ENCODE measurements at places on chromosomes 2 and 18. TPM values are rescaled to one million over a fixed set of nuclear protein-coding genes. Genes with fewer than 3 reads are reported as not detected.

The UGT1A8 gene
- total RNA-seq = not detected

The ZCCHC2 gene
- 8.9 TPM for total RNA-seq

DNA sequence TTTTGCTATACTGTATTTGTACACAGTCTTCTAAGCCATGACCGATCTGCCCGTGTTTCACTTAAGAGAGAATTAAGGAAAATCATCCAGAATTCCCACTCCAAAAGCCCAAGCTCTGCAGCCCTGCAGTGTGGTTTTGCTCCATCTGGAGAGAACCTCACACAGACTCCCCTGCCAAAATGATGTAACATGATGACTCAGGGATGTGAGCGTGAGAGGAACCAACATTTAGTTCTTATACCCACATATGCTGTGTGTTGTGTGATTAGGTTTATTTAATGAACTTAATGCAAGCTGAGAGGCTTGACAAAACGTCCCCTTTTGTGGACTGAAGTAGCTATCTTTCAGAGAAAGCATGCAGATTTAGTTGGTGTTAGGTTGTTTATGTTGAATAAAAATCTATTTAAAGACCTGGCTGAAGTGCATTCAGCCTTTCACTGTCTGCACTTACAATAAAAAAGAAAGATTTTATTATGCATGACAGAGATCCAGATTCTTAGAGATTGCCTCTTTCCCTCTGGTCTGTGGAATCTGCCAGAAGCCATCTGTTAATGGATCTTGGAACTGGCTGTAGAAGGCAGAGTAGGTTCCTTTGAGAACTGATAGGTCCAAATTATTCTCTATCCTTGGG, 6.3 kb downstream of the RAB12 start:
- no peak overlapping the region for H3K27ac ChIP-seq
- DNase-seq = no peak
- H3K36me3 ChIP-seq = no peaks in the 10 kb centered on the region
- no peak overlapping the region for H3K4me3 ChIP-seq

GRCh38 chr18:73118121-73118816, 250.5 kb upstream of the NETO1 start:
- H3K36me3 ChIP-seq = no peaks in the 10 kb centered on the region
- H3K4me3 ChIP-seq = no peak overlapping the region
- no peaks in the 10 kb centered on the region for H3K4me1 ChIP-seq
- DNase-seq = no peak
- no peak overlapping the region for H3K27ac ChIP-seq

DNA sequence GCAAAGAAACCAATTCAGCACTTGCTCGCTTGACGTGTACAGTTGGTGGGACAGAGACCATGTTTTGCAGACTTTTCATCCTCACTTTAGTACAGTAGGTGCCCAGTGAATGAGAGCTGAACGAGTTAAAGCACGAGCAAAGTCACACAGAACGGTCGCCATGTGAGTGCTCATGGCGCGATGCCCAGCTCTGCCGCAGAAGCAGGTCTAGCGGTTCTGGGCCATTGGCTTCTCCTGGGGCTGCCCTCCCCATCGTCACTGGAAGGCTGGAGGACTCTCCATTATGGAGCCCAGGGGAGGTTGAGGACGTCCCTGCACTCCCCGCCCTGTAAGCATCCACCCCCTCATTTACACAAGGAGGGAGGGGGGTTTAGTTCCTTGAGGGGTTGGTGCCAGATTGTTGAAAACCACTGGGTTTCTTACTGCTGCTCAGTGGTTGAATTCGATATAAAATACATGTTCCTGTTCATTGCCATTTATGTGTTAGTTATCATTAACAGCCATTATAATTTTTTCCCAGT, 24.9 kb downstream of the PTGR3 start:
- no peaks in the 10 kb centered on the region for H3K4me1 ChIP-seq
- DNase-seq = no peak
- no peaks in the 10 kb centered on the region for H3K36me3 ChIP-seq
- H3K4me3 ChIP-seq = no peak overlapping the region

GRCh38 chr2:42851186-42851585, 58.8 kb upstream of the HAAO start:
- no peak overlapping the region for H3K4me3 ChIP-seq
- no peak overlapping the region for H3K27ac ChIP-seq
- no peaks in the 10 kb centered on the region for H3K27me3 ChIP-seq
- peaks cover 9% of the 10 kb centered on the region for H3K4me1 ChIP-seq
- no peak for DNase-seq
- H3K36me3 ChIP-seq = no peaks in the 10 kb centered on the region

DNA sequence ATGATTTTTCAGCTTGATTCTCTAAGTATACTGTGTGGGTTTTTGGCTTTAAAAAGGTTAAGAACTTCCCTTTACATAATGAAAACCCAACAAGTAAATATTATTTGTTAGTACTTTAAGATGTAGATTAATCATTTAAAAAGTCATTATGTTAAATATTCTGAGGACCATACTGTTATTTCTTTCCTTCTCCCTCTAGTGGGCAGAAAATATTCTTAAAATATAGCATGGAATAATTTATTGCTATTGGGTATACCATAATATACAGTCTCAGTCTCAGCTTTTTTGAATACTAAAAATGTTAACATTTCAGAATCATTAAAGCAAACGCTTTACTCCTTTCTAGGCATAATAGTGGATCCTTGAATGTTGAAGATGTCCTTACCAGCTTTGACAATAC, 28.1 kb downstream of the CAMKMT start:
- no peaks in the 10 kb centered on the region for H3K36me3 ChIP-seq
- H3K4me3 ChIP-seq = no peak overlapping the region
- H3K27me3 ChIP-seq = no peaks in the 10 kb centered on the region
- no peak for DNase-seq

- H3K27ac ChIP-seq = no peak overlapping the region
- H3K4me1 ChIP-seq = no peaks in the 10 kb centered on the region
- no peaks in the 10 kb centered on the region for H3K36me3 ChIP-seq
- no peak overlapping the region for H3K4me3 ChIP-seq
These were observed 34.0 kb upstream of the SLC66A3 start for GRCh38 chr2:11121099-11121822.

GRCh38 chr2:126850940-126851339, 47.8 kb upstream of the TEX51 start:
- no peak for DNase-seq
- H3K4me1 ChIP-seq = no peaks in the 10 kb centered on the region
- no peaks in the 10 kb centered on the region for H3K36me3 ChIP-seq
- no peaks in the 10 kb centered on the region for H3K27me3 ChIP-seq
- H3K4me3 ChIP-seq = no peak overlapping the region

DNA sequence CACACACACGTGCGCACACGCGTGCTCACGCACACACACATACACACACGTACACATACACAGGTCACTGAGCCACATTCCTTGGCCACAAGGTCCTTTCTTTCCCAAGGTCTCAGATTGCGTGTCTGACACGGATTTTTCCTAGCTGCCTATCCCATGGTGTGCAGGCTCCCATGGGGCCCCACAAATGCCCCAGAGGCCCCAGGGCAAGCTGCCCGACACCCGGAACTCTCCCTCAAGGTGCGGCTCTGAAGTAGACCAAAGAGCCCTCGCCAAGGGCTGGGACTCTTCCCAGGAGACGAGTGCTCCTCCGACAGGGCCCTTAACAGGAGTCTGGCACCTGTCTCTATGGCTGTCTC, 46.7 kb downstream of the SDC1 start:
- no peak for DNase-seq
- no peak overlapping the region for H3K4me3 ChIP-seq
- no peak overlapping the region for H3K27ac ChIP-seq
- no peaks in the 10 kb centered on the region for H3K36me3 ChIP-seq

DNA sequence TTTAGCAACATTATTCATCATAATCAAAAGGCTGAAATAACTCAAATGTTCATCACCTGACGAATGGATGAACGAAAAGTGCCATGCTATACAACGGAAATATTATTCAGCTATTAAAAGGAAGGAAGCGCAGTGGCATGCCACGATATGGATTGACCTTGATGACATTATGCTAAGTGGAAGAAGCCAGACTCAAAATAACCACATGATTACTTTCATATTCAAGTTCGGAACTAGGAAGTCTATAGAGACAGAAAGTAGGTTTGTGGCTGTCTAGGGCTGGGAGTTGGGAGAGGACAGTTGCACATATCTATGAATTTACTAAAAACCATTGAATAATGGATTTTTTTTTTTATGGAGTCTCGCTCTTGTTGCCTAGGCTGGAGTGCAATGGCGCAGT, 13.4 kb upstream of the PDIA6 start:
- H3K4me1 ChIP-seq = no peaks in the 10 kb centered on the region
- H3K27me3 ChIP-seq = peaks cover 5% of the 10 kb centered on the region
- no peak overlapping the region for H3K27ac ChIP-seq
- H3K36me3 ChIP-seq = no peaks in the 10 kb centered on the region
